ELR (cell line): ENCODE measurements at places on chromosomes 2 and 18.
A peak's percentile ranks its signal among the peaks of the same experiment; 100 is the strongest.

DNA sequence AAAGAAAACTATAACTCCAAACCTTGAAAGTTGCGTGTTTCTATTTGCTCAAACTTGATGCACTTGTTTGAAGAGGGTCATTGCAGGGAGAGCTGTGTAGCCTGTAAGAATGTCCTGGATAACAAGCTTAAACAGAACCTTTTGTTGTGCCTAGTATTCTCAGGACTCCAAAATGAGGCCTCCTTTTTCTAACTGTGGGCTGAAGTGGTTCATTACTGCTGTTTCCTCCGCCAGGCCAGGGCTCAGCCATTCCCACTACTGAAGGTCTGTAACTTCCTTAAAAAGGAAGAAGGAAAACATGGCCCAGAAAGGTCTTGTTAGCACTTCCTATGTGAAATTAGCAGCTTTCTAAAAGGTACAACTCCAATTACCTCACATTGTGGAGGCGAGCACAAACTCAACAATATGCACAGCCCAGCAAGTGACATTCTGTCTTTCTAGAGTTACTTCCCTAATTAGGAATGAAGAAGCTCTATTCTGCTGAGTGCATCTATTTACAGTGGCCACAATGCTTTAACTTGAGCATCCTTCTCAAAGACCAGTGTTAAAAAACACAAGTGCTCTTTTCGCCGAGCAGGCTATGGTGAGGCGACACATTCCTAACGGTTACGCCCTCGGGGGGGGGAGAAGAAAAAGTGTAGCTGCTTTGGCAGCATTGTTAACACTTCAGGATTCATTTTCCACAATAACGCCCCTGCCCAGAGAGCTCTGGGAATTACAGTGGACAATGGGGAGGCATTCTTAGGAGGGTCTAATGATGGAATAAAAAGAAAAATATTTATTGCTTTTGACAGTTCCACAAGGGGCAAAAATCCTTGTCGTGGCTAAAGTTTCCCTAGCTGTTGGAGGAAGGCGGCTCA, 136.9 kb upstream of the SIX3 start:
- DNase-seq = no peak

DNA sequence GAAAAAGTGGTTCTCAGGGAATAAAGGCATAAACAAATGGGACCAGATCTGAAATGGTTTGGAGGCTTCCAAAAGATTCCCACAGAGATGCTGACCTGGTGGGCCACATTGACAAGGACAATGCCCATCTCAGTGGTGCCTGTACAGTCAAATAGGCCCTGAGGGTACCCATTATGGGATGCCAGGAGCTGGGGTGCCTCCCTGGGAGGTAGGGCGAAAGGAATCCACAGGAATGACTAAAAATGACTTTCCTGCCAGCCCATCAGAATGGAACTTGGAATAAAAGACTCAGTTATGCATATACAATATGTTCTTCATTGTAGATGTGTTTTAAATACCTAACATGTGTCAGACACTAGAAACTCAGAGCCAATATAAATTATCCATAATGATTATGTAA, 248.5 kb downstream of the RNF144A start:
- no peak for DNase-seq

DNA sequence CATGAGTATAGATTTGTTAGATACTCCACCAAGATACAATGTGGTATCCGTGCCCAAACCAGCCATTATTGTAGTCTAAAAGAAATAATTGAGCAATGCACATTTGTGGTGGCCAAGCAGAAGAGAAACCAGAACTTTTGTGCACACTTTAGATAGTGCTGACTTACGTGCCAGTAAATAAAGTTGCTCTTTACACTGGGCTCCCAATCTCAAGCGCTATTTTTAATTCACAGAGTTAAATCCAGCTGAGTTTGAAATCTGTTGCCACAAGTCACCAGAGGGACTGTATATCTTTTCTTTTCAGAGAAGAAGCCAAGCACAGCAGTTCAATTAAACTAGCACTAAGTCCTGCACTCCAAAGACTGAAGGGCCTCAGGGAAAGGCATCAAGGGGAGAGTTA, 680.4 kb downstream of the TDRD15 start:
- no peak for DNase-seq

- peak; percentile 53 for DNase-seq
Measured at GRCh38 chr2:30373881-30374302, 73.2 kb upstream of the LCLAT1 start.

DNA sequence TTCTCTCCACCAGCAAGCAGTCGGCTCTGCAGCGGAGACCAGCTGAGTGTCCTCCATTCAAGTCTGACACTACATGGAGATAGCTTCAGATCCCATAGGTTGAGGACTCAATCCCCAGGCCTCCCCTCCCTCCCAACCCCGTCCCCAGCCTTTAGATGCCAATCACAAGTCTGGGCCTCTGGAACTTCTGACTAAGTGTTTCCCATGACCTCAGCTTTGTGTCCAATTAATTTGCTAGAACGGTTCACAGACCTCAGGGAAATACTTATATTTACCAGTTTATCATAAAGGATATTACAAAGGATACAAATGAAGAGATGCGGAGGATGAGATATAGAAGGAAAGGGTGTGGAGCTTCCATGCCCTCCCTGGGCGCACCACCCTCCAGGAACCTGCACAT, 77.4 kb downstream of the MERTK start:
- DNase-seq = peak; percentile 15

- no peak for DNase-seq
Measured at GRCh38 chr2:133721118-133721517, 152.9 kb upstream of the NCKAP5 start.

DNA sequence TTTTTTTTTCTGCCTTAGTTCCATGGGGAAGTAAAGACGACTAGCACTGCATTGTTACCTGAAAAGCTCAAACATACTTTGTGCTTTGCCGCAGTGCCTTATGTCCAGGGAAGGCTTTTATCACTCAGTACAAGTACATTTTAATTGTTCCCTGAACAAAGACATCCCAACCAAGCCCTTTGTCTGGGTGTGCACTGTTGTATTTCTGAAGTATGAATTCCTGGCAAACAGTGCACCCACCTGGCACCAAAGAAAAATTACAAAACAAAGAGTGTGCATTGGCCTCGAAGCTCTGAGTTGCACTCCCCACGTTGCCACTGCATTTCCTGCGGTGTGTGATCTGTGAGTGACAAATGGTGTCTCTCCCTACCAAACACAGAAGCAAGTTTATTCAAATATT, 858.5 kb upstream of the PIK3C3 start:
- DNase-seq = peak; percentile 50

DNA sequence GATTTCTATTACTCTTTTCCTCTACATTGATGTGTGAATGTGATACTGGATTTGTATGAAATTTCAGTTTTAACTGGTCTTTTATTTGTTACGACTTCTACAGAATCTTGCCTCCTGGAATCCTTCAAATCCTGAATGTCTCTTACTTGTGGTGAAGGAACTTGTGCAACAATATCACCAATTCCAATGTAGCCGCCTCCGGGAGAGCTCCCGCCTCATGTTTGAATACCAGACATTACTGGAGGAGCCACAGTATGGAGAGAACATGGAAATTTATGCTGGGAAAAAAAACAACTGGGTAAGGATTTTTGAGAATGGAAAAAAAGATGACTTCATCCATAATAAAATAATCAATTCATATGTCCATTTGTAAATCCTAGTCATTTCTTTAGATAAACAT, 134.6 kb downstream of the BABAM2 start:
- DNase-seq = no peak

DNA sequence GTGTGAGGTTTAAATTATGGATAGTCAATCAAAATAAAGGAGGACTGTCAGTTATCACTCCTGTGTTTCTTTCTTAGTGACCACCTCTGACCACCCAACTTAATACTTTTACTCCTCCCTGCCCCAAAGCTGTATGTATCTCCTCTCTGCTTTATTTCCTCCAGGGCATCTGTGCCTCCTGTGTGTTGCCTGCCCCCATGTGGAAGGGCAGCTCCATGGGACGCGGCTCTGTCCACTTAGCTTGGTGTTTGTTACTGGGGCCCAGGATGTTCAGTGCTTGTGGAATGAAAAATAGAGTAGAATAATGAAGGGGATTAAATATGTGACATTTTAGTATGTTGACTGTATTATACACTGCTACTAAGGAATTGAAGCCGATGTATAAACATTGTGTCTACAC, 9.8 kb downstream of the ACP1 start:
- no peak for DNase-seq

- no peak for DNase-seq
Measured at GRCh38 chr2:58475756-58476155, 234.6 kb upstream of the FANCL start.

GRCh38 chr2:185417111-185417510, 321.5 kb upstream of the FSIP2 start:
- DNase-seq = peak; percentile 25

- DNase-seq = no peak
Measured at GRCh38 chr2:85763831-85764230, 10.0 kb downstream of the ATOH8 start.

GRCh38 chr18:79790996-79791972, 6.5 kb upstream of the KCNG2 start:
- peak; percentile 91 for DNase-seq

DNA sequence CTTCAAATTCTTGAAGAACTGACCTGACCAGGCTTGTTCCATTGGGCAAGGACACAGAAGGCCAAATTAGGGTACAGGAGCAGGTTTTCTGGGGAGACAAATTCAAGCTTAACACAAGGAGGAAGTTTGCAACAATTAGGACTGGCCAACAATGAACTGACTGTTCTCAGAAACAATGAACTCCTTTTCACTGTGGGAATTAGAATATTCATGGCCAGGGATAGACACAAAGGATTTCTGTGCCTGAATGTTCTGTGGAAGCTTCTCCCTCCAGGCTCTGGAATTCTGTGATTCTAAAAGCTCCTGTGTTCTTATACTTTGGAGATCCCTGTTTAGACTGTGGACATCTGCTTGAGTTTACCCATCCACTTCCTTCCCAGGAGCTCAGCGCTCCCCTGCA, 15.2 kb downstream of the SMYD1 start:
- DNase-seq = no peak

GRCh38 chr2:48464264-48464795, 65.6 kb upstream of the STON1 start:
- no peak for DNase-seq

- DNase-seq = no peak
Measured at GRCh38 chr18:79583426-79583825, 96.2 kb upstream of the CTDP1 start.

- no peak for DNase-seq
Measured at GRCh38 chr18:2855560-2856350, 8.9 kb downstream of the EMILIN2 start.

DNA sequence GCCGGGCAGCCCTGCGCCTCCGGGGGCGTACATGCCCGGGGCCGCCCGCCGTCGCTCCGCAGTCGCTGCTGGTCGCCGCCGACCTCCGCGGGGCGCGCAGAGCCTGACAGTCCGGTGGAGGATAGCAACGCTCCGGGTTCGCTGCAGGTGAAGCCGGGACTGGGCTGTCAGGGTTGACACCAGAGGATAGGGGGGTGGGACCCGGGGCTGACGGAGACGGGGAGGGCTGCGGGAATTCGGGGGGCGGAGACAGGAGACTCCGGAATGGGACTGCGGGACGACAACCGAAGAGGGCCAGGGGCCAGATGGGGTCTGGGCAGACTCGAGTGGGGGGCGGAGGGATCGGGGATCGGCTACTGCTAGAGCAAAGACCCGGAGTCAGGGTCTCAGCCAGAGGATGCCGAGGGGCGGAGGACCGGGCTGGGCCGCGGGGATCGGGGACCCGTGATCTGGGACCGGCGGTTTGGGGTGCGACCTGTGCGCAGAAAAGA, 403 bp downstream of the TMEM127 start:
- DNase-seq = peak; percentile 47

- no peak for DNase-seq
Measured at GRCh38 chr18:69674966-69675365, 272.7 kb downstream of the CD226 start.

DNA sequence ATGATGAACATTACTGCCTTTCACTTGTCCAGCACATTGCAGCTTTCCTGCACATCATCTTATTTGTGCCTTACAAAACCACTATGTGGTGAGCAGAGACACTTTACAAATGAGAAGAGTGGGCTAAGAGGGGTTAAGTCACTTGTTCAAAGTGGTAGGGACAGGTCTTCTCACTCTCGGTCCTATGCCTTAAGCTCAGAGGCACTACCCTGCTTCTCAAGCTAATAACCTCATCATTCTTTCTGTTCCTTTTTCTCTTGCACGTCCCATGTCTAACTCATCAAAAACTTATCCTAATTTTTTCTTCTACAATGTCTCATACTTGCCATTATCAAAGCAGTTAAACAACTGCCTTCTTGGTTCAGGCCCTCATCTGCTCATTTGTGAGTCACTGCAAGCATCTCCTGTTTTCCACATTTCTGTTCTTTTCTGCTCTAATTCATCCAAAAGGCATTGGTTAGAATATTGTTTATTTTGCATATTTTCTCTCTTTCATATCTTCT, 21.9 kb upstream of the NCOA1 start:
- DNase-seq = no peak

- no peak for DNase-seq
Measured at GRCh38 chr2:188522517-188522916, 230.8 kb downstream of the GULP1 start.

- DNase-seq = no peak
Measured at GRCh38 chr2:105403241-105403782, 4.5 kb upstream of the FHL2 start.

- DNase-seq = no peak
Measured at GRCh38 chr18:56000041-56000440, 412.0 kb upstream of the TCF4 start.

DNA sequence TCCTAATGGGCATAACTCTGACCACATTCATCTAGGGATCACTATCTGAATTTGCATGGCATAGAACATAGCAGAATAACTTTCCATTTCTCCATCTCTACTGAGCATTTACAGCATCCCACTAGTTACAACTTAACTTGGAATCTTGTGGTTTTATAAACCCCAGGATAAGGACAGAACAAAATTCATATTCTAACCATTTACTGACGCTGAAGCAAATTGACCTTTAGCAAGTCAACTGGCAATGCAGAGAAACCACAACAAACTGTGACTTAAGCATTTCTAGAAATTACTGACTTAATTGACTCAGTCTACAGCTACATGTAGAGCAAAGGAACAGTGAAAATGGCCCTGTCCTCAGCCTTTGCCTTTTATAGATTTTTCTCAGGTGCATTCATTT, 61.2 kb downstream of the DCC start:
- no peak for DNase-seq

GRCh38 chr2:116874021-116874420, 940.5 kb upstream of the DDX18 start:
- no peak for DNase-seq

GRCh38 chr2:230650585-230651137, 62.0 kb upstream of the CAB39 start:
- DNase-seq = no peak

DNA sequence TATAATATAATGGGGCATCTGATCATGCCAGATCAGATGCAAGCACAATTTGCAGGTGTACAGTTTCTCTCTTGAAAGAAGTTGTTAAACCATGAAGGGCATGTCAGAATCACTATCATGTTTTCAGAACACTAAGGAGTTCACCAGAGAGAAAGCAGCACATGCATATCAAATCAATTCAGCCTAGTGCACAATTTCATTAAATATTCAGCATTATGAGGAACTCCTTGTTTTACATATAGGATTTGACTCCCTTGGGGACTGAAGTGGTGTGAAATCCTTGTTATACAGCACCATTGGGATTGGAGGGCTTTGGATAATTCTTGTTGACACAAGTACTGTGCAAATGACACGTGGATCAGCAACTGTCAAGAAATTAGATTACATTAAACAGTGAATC, 562.1 kb upstream of the KLHL29 start:
- no peak for DNase-seq

- no peak for DNase-seq
Measured at GRCh38 chr2:212088353-212088752, 450.2 kb downstream of the ERBB4 start.

GRCh38 chr18:46877329-46877987, 39.8 kb downstream of the PIAS2 start:
- DNase-seq = no peak
